ENCODE measurements at places on chromosomes 12 and 14.
A peak's percentile ranks its signal among the peaks of the same experiment; 100 is the strongest.

DNA sequence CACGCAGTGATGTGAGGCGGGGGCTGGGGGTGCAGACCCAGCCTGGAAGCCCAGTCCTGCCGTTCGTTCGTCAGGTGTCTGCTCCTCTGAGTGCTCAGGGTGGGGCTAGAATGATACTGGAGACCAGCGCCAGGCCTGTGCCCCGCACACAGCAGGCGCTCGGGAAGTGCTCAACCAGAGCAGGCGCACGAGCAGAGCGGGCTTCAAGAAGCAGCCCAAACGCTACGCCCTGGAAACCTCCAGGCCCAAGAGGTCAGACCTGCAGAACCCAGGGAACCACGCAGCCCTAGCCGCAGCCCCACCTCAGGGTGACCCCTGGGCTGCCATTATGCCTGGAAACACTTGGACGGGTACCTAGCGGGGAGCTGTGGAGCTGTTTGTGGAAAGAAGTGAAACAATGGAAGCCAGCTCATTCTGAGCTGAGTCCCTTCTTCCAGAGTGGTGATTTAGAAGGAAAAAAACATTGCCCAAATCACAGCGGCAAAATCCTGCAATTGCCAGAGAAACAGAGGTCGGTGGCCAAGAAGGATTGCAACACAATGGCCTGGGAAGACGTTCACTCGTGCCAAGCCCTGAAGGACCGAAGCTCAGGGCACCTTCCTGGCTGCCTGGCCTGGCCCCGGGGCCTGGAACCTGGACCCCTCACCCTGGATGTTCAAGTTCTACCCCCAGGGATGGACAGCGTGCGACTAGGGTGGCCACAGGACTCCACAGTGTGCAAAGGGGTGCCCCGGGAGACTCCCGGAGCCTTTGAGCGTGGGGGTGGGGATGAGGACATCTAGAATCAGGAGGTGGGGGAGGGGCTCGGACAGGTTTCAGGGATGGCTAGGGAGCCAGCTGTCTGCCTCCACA, 40.4 kb upstream of the DIO3 start:
- DNase-seq: peak; percentile 45

DNA sequence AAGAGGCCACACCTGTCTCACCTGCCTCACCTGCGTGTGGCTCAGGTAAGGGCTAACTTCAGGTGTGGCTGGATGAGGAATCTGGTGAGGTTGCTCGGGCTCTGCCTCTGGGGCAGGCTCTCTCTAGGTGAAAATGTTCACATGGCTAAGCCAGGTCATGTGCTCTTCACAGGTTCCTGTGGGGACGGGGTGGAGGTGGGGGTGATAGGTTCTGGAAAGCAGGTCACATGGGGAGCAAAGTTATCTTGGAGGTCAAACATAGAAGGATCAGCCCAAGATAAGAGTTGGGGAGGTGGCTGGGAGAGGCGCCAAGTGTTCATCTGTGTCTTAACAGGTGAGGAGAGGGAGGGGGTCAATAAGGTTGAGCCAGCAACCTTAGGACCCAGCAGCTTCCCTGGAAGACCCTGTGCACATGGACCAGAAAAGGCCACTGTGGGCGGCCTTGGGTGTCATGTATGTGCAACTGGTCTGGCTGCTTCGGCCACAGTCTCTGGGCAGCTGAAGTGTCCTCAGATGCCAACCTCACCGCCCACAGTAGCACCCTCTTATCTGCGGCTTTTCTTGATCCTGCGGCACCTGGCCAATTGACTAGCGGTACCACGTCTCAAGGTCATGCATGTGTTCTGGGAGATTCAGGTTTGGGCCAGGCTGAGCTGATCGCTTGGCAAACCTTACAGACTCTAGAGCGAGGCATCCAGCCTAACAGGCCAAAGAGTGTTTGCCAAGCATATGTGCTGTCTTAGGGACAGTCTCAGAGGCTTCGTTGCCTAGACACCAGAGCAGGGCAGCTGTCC, 60.5 kb downstream of the CACNA1C start:
- DNase-seq: no peak

DNA sequence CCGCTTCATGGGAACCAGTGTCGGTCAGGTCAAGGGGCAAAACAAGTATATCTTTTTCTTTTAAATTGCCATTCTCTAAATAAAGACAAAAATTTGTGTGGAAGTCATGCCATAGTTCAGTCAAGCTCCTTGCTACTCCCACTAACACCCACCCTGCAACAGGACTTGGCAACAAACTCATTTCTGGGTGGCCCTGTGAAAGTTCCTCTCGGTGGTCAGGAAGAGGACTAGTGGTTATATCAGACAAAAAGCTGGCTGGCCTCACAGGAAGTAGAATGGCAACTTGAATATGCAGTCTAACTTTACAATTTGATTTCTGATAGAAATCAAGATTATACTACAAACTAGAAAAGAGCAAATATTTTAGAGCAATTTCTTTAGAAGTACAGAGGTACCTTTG, 11.2 kb downstream of the DHRS7 start:
- no peak for DNase-seq

GRCh38 chr12:54394281-54394719, 9.8 kb upstream of the ZNF385A start:
- DNase-seq: no peak

GRCh38 chr12:95741635-95742034, 48.9 kb downstream of the NTN4 start:
- DNase-seq: no peak
